ENCODE measurements at places on chromosomes 11 and 22. TPM values are rescaled to one million over a fixed set of nuclear protein-coding genes. Genes with fewer than 3 reads are reported as not detected.

DNA sequence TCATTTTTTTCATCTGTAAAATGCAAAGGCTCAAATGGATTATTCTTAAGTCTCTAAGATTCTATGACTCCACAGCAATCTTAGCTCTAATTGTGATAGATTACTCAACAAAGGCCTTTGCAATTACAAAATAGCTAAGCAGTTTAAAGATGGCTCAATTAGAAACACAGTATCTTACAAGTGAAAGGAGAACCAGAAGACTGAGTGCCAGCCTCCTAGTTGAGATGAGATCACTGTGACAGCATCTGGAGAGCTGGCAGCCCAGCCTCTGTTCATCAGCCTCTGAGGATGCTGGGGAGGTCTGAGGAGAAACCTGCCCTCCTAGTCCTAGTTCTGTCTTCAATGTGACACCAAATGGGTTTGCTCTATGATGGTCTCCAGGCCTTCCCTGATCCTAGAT is 158.4 kb upstream of the NARS2 start:
- no peak for DNase-seq

GRCh38 chr11:877565-877964 is 33.0 kb downstream of the CHID1 start:
- peak; percentile 15 for DNase-seq

- peak; percentile 44 for DNase-seq
Observed at GRCh38 chr11:776561-777287, 563 bp downstream of the GATD1 start.

DNA sequence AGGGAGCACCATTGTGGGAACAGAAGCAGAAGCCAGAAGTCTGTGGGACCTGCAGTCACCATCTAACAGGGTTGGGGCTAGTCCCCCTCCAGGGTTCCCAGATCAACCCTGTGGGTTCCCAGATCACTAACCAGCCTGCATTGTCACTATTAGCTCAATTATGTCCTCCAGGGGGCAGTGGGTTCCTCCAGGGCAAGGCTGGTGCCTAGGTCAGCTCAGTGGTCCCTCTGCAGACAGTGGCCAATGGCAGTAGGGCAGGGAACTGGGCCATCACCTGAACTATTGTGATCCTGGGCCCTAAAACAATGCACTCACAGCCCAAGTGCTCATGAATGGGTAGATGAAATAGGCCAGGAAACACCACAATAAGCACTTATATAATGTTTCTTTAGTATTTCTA is 18.8 kb upstream of the PRSS23 start:
- DNase-seq: no peak

DNA sequence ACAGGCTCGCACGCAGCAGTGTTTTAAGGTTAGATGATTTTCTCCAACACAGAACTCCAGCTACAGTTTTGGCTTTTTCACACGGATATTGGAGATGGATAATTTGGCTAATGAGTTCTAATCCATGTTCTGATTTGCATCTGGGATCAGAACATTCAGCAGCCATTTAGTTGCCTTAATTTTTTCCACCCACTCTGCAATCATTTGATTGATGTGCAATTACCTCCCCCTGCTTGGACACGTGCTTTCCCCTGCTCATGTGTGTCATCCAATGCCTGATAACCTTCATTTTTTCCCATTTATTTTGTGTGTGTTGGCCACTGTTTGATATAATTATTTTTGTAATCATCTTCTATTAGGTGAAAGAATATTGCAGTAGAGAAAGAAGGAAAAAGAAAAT is 257.8 kb downstream of the ST3GAL4 start:
- no peak for DNase-seq

GRCh38 chr11:16336721-16337120 is 19.6 kb downstream of the SOX6 start:
- no peak for DNase-seq

DNA sequence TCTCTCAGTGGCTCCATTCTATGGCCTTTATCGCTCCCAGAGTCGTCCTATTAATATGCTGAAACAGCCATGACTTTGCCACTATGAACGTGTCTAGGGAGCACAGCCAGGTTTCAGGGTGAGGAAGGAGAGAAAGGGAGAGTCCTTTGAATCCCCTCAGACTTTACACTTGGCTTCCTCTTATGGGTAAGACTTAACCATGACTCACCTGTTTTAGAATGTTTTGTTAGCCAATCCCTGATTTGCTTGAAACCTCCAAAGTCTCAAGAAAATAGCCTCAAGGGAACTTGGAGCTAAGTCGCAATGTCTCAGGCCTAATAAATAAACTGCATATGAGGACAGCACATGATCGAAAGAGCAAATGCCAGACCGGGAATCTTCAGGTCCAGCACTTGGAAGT is 131.2 kb upstream of the RCN1 start:
- DNase-seq: no peak

DNA sequence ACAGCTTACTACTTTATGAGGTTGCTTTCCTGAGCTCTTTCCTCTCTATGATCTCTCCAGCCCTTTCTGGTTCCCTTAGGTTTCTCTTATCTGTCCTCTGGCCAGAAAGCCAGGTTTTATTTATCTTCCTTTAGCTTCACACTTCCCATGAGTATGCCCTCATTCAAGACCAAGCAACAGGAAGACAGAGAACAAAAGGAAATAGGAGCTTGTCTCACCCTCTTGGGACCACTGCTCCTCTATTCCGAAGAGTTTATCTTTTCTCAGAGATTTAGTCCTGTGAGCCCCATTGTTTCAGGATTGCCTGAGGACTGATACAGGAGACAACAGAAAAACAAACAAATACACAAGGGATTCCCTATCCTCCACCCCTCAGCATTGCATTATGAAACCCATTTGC is 62.4 kb upstream of the CCDC179 start:
- DNase-seq: no peak

- peak; percentile 22 for DNase-seq
Observed at GRCh38 chr11:121655537-121656327, 203.0 kb upstream of the SORL1-AS1 start.

- DNase-seq: no peak
Observed at GRCh38 chr11:64081745-64082442, 46.2 kb downstream of the FLRT1 start.

DNA sequence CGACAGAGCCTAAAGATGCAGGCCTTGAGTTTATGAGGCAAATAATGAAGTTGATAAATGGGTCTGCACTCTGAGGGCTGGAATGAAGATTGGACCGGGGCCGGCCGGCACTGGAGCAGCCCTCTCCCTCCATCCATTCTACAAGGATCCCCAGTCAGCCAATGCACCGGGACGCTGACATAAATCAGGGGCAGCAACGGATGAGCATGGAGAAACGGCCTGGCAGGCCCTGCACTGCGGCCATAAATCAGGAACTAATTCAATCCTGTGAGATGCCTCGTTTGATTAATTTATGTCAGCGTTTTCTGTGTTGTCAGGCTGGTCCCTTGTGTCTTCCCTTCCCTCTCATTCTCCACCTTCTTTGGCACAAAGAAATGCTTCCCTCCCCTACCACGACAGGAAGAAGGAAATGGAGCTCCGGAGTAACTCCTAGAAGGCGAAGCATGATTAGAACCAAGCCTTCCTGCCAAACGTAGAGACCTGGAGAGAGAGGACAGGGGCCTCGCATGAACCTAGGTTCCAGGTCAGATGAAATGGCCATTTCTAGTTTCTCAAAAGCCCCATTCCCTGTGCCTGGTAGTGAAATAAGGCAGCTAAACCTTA is 358.4 kb downstream of the OPCML start:
- no peak for DNase-seq

The OR51I1 gene
- 1.3 TPM for total RNA-seq

The OR51B2 gene
- total RNA-seq: 0.27 TPM

The MRGPRE gene
- total RNA-seq: not detected

The TRIM49D2 gene
- total RNA-seq: not detected

The DDX17 gene
- 1,325 TPM for total RNA-seq

The GDPD4 gene
- not detected for total RNA-seq
